Bladder microvascular endothelial cell (primary cell): ENCODE measurements at places on chromosomes 4 and X. TPM values are rescaled to one million over a fixed set of nuclear protein-coding genes. Genes with fewer than 3 reads are reported as not detected.

The ZMAT1 gene
- total RNA-seq: 0.81 and 2.5 TPM in 2 replicates

The NPY5R gene
- total RNA-seq: not detected in 2 replicates

The ZFX gene
- total RNA-seq: 18.3 and 50.9 TPM in 2 replicates

The IGFBP7 gene
- 663 and 1,922 TPM in 2 replicates for total RNA-seq

The WAS gene
- 0.19 TPM in 1 of 2 replicates, not detected in the other for total RNA-seq

The SMIM31 gene
- not detected in 2 replicates for total RNA-seq

The STATH gene
- not detected in 2 replicates for total RNA-seq

The FREM3 gene
- total RNA-seq: 0.32 and 0.76 TPM in 2 replicates

The BEX5 gene
- 0.16 TPM in 1 of 2 replicates, not detected in the other for total RNA-seq

The SLC6A14 gene
- not detected in 2 replicates for total RNA-seq

The SYTL5 gene
- under 0.01 TPM in 1 of 2 replicates, not detected in the other for total RNA-seq

The FGA gene
- total RNA-seq: not detected in 2 replicates

The PCDH18 gene
- 0.69 and 1.6 TPM in 2 replicates for total RNA-seq

The RTL3 gene
- under 0.01 TPM in 1 of 2 replicates, not detected in the other for total RNA-seq

The ERCC6L gene
- 3.1 and 3.5 TPM in 2 replicates for total RNA-seq

The PCSK1N gene
- total RNA-seq: 0.31 TPM in 1 of 2 replicates, not detected in the other

The ATP10D gene
- total RNA-seq: 10.5 and 32.1 TPM in 2 replicates

The SAGE1 gene
- not detected in 2 replicates for total RNA-seq

The IL1RAPL2 gene
- total RNA-seq: not detected in 2 replicates

The SPACA5 gene
- total RNA-seq: not detected in 2 replicates

The AFAP1 gene
- total RNA-seq: 28.8 and 72.4 TPM in 2 replicates

The AKAP4 gene
- total RNA-seq: not detected in 2 replicates

The PASD1 gene
- not detected in 2 replicates for total RNA-seq

The SH3D19 gene
- 31.4 and 59.7 TPM in 2 replicates for total RNA-seq

The DMD gene
- total RNA-seq: 0.32 and 5.9 TPM in 2 replicates

The DDX53 gene
- not detected in 2 replicates for total RNA-seq

The ARSJ gene
- 10.5 and 46.8 TPM in 2 replicates for total RNA-seq

The ADH6 gene
- not detected in 2 replicates for total RNA-seq
